ENCODE measurements at places on chromosomes 4 and X. TPM values are rescaled to one million over a fixed set of nuclear protein-coding genes. Genes with fewer than 3 reads are reported as not detected.

The PAGE2 gene
- not detected for total RNA-seq

The BGN gene
- not detected for total RNA-seq

The FOXR2 gene
- total RNA-seq = not detected

The COL4A5 gene
- total RNA-seq = not detected

The BMPR1B gene
- total RNA-seq = 0.72 TPM

The UGT2A2 gene
- not detected for total RNA-seq

The DOK7 gene
- total RNA-seq = not detected

The MFAP3L gene
- total RNA-seq = 3.4 TPM

The SNCA gene
- 2.3 TPM for total RNA-seq

The AWAT1 gene
- not detected for total RNA-seq

The CYP4V2 gene
- 29.1 TPM for total RNA-seq

The DCK gene
- total RNA-seq = 33.1 TPM

The IL15 gene
- 2.3 TPM for total RNA-seq

The CNKSR2 gene
- 14.7 TPM for total RNA-seq

The HMGN5 gene
- total RNA-seq = 0.84 TPM

The FAT4 gene
- 0.02 TPM for total RNA-seq

The ADAD1 gene
- not detected for total RNA-seq

The HCFC1 gene
- total RNA-seq = 71.6 TPM

The MSX1 gene
- total RNA-seq = 0.54 TPM
